Smooth muscle cell of the pulmonary artery (primary cell): ENCODE measurements at places on chromosomes 12 and 14. TPM values are rescaled to one million over a fixed set of nuclear protein-coding genes. Genes with fewer than 3 reads are reported as not detected.

The ZFYVE26 gene
- 23.5 and 26.7 TPM in 2 replicates for total RNA-seq

The CATSPERB gene
- not detected in 2 replicates for total RNA-seq

The NOP9 gene
- total RNA-seq = 21.2 and 28.0 TPM in 2 replicates

The TAS2R14 gene
- 2.6 and 4.3 TPM in 2 replicates for total RNA-seq

The NELL2 gene
- total RNA-seq = 0.23 TPM in 1 of 2 replicates, not detected in the other
